ENCODE measurements at places on chromosomes 5 and 9. TPM values are rescaled to one million over a fixed set of nuclear protein-coding genes. Genes with fewer than 3 reads are reported as not detected.
A peak's percentile ranks its signal among the peaks of the same experiment; 100 is the strongest.

The CENPK gene
- 42.2 TPM for total RNA-seq

The MROH2B gene
- not detected for total RNA-seq

The TPM2 gene
- 793 TPM for total RNA-seq

The AQP7 gene
- total RNA-seq, result not detected

The PCDHB8 gene
- 8.3 TPM for total RNA-seq

GRCh38 chr9:124149992-124150391 is 107.8 kb upstream of the NEK6 start:
- DNase-seq, result no peak

DNA sequence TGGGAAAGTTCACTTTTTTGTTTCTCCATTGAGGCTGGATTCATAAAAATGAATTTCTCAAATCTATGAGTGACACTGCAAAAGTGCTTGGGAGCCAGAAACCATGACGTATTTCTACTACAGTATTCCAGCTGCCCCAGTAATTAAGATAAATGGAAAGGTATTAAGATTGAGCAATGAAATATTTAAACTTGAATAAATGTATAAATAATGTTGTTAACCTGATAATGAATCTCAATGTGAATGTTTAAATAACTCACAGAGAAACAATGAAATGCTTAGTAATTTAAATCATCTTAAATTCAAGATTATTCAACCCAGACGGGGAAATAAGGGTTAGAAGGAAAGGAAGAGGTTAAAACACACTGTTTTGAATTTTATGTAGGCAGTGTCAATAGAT is 11.2 kb upstream of the SRP19 start:
- DNase-seq, result no peak

DNA sequence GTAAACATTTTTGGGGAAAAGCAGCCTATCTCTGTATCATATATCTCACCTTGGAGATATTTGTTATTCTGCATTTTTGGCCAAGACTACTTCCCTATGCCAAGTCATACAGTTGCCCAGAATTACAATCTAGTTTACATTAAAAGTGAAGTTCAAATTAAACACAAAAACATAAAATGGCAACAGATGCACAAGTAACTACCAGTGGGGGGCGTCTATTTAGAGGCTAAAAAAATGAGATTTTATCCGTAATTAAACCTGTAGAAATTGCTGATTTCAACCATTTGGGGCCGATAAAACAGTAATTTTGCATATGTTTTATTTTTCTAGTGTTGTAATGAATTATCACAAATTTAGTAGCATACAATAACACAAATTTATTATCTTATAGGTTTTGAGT is 787.1 kb upstream of the CHD1 start:
- no peak for DNase-seq

DNA sequence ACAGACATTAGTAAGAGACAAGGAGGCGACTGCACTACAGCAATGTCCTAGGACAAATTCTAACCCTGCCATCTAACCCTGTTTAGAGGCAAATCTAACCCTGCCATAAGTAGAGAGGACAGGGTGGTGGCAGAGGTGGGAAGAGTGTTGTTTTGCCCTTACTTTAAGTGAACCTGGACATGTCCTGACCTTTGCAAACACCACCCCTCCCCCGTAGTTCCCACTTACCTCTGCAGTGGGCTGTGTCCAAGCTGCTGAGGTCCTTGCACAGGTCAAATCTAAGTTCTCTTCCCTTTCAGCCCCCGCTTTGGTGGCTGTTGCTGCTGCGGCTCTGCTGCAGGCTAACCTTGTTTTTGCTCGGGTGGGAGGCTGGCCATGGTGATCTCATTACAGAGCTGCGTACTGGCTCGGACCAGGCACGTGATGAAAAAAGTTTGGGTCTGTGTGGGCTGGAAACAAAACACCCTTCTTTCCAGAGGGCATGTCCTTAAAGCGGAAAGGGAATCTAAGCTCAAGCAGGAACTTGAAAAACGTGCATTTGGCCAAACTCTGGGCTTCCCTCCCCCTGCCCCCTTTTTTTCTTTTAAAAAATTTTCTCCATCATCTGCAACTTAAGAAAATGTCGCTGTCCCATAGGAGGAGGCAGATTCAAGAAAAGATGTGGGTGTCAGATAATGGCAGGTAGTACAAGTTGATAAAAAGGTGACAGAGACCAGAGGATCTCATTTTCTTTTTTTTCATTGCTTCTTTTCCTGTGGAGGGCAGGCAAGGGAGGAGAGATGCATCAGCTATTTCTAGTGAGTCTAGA is at the start of gene FAXDC2:
Gene FAXDC2, minus strand, starts transcription at position 349 of the 808 bp plus-strand sequence. CDS start 12,425 bp downstream, outside the sequence.
- peak; percentile 60 for DNase-seq

DNA sequence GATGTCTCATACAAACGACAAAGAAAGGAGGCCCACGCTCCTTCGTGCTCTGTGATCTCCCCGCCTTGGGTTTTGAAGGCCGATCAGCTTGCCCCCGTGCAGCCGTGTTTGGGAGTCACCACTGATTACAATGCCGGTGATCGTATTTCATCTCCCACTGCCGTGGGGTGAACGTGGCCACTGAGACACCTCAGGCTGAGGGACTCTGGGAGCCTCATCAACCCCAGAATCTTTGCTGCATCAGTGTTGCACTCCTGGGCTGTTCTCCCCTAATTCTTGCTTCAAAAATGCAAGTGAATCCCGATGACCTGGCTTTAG is 194.2 kb downstream of the HSPA4 start:
- DNase-seq, result no peak

DNA sequence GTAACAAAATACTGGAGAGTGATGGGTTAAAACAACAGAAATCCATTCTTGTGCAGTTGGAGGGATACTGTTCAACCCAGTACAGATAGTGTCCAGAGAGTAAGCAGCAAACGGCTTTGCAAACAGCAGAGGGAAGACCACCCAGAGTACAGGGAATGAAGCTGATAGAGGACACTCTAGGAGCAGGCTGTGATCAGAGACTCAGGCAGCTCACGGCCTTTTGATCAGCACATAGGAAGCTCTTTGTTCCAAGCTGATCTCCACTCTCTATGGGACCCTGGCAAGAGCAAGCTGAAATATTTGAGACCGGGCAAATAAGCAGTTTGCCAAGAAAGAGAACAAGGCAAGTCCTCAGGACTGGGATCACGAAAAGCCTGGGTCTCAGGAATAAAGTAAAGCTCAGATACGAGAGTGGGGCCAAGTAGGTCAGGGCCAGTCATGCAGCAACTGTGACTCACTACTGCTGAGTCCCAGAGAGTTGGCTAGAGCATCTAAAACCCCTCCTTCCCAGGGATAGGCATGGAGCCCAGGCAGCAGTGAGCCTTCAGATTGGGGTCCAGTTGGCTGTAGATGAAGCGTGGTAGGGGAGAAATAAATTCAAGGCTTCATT is 52.4 kb downstream of the MELK start:
- DNase-seq, result peak; percentile 76

DNA sequence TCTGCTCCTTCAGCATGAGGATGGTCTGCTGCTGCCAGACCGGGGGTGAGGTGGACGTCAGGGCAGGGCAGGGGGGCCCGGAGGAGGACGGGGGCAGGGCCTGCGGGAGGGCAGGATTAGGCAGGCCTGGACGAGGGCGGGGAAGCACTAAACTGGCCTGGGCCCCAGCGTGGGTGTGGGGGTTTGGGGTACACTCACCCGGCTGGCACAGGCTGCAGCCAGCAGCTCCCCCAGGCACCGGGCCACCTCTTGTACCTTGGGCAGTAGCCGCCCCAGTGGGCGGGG is 5.5 kb downstream of the SAPCD2 start:
- no peak for DNase-seq

GRCh38 chr9:10633785-10634184 is 21.0 kb upstream of the PTPRD start:
- DNase-seq, result peak; percentile 23

DNA sequence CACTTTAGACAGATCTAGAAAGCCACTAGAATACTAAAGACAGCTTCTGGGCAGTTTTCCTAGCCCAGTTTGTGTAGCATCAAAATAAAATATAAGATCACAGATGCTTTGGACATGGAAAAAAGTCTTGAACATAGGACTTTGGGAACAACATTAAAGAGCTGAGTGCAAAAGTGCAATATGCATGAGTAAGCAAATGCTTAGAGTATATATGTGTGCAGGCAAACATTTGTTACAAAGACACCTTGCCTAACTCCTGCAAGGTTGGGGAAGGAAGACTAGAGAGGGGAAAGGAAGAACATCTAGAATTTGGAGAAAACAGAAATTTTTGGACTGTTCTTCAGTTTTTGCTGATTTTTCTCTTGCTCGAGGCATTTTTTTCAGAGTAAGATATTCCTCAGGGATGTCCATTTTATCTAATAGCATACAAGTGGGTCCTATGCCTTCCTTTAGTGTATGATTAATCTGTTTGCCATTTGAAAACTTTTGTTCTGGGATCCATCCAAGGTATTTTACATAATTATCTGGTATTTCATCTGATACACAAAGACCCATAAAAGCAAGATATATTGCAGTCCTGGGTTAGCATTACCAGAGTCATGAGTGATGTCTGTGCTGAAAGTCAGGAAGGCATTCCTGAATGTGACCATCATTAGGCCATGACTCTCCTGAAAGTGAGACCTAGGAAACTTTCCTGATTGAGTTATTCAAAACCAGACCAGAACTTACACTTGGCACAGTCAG is 142.0 kb upstream of the RGMB start:
- DNase-seq, result peak; percentile 25

- no peak for DNase-seq
Measured at GRCh38 chr9:133953976-133954709, 38.0 kb downstream of the VAV2 start.

DNA sequence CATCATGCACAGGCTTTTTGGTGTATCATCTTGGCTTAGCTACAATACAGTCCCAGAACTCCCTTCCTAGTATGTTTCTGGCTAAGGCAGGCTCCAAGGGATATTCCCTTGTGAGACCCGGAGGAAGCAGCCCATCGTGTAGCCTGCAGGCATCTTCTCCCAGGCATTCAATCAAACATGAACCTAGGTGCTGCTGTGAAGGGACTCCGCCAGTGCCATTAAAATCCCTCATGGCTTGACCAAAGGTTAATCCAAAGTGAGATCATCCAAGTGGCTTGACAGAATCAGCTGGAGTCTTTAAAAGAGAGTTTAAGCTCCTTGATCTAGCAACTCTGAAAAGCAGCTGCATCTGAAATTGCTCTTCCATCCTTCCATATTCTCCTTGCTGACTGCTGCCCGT is 333.9 kb downstream of the DIRAS2 start:
- DNase-seq, result no peak

- no peak for DNase-seq
Measured at GRCh38 chr5:8954801-8955200, 591.1 kb downstream of the SEMA5A start.

- no peak for DNase-seq
Measured at GRCh38 chr5:75523275-75523674, 11.6 kb downstream of the POLK start.

- peak; percentile 70 for DNase-seq
Measured at GRCh38 chr5:127290019-127290945, at the start of gene MEGF10. Gene MEGF10 (plus strand): TSS chr5:127290796. CDS start chr5:127331309, 40,513 bp downstream.

All from Daoy (cell line).